Fibroblast of skin of abdomen (primary cell): ENCODE measurements at places on chromosomes 13 and 19.

- peak; percentile 58 for DNase-seq
These were observed 16.2 kb upstream of the PRODH2 start for GRCh38 chr19:35828692-35829301.

DNA sequence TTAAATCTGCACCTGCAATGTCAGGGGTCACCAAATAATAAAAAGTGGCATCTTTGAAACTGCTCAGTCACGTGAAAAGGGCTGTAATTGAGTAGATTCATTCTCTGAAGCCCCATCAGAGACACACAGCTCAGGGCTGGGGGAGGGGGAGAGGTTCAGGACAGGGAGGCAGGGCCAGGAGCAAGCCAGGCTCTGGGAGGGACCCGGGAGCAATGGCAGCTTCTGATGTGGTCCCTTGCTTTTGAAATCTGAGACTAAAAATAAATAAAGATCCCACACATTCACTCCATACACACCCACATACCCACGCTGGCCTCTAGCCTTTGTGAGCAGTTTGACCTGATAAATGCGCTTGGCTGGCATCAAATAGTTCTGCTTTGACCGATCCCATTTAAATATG is 32.8 kb downstream of the GSX1 start:
- no peak for DNase-seq

DNA sequence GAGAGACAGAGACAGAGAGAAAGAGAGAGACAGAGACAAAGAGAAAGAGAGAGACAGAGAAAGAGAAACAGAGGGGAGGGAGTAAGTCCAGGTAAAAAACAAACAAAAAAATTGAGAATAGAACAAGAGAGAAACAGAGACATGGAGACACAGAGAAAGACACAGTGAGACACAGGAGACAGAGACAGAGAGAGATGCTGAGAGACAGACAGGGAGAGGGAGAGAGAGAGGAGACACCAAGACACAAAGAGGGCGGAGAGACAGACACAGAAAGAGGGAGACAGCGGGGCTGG is 5.8 kb upstream of the PROZ start:
- DNase-seq: no peak

GRCh38 chr19:1183543-1184172 is 9.6 kb upstream of the SBNO2 start:
- DNase-seq: no peak
